ENCODE measurements at places on chromosomes 2 and 18.

- no peak for DNase-seq
Observed at GRCh38 chr2:46841621-46842020, 74.0 kb downstream of the MCFD2 start.

DNA sequence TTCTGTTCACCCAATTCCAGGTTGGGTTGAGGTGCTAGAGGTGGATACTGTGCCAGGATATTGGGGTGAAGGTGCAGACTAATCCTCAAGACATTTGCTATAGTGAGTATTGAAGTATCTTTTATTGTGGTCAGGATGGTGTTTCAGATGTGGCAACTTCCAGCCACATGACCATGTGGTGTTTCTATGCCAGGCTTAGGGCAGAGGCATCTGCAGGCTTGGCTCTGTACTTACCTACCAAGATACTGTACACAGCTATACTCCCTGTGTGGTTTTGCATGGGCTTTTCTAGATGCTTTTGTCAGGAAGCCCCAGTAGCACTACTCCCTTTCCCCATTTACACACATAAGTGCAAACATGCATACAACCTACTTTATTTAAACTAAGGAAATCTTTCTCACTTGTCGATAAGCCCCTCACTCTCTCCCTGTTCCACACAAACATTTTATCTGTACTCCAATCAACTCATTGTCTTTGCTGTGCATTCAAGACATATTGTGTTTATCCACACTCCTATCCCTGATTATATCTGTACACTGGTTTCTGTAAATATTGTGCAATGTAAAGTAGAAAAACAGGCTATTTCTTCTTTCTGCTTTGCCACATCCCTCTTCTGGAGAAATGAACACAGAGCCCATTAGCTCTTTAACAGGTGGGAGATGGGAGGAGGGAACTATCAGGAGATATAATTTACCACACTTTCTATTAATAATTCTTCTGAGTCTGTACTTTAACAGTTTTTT is 12.3 kb downstream of the ARL6IP6 start:
- DNase-seq: no peak

- DNase-seq: peak; percentile 3
Observed at GRCh38 chr18:29874519-29875098, 1167.9 kb downstream of the DSC3 start.

GRCh38 chr18:62524440-62525200 is 1.8 kb downstream of the ZCCHC2 start:
- no peak for DNase-seq

GRCh38 chr2:172299741-172300140 is 127.6 kb upstream of the ITGA6 start:
- DNase-seq: peak; percentile 18

- no peak for DNase-seq
Observed at GRCh38 chr2:130314377-130314776, 28.3 kb upstream of the IMP4 start.

DNA sequence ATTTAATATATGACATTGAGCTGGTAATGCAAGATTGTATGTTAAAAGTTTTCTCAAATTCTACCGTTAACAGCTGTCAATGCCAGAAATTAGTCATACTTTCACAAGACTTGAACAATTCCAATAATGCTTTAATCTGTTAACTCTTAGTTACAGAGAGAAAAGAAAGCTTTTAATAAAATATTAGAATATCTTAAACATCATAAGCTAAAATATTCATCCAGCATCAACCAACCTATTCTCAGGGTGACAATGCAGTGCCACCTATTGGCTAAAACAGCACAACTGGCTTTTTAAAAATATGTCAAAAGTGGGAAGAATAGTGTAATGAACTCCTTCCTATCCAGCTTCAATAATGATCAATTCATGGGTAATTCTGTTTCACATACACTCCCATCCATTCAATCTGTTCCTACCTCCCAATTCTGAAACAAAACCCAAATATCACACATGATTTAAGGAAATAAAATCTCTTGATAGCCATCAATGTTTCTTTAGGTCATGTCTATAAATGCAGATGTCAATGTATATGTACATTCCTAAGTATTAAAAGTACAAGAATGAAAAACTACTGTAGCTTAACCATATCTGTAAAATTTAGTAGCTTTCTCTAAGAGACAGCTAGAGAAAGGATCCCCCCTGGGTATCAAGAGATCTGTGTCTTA is 79.8 kb upstream of the CCDC141 start:
- DNase-seq: no peak

DNA sequence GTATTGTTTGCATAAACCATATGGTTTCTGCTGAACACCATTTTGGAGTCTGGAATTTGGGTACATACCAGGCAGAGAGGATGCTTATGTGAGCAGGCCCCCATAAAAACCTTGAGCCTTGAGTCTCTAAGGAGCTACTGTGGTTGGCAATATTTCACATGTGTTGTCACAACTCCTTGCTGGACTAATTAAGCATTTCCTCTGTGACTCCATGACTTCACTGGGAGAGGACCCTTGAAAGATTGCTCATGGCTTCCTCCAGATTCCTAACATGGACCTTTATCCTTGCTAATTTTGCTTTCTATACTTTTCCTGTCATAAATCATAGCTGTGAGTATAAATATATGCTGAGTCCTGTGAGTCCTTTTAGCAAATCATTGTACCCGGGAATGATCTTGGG is 7.6 kb upstream of the COQ10B start:
- no peak for DNase-seq

- DNase-seq: no peak
Observed at GRCh38 chr2:85905891-85906290, 17.1 kb upstream of the ST3GAL5 start.

DNA sequence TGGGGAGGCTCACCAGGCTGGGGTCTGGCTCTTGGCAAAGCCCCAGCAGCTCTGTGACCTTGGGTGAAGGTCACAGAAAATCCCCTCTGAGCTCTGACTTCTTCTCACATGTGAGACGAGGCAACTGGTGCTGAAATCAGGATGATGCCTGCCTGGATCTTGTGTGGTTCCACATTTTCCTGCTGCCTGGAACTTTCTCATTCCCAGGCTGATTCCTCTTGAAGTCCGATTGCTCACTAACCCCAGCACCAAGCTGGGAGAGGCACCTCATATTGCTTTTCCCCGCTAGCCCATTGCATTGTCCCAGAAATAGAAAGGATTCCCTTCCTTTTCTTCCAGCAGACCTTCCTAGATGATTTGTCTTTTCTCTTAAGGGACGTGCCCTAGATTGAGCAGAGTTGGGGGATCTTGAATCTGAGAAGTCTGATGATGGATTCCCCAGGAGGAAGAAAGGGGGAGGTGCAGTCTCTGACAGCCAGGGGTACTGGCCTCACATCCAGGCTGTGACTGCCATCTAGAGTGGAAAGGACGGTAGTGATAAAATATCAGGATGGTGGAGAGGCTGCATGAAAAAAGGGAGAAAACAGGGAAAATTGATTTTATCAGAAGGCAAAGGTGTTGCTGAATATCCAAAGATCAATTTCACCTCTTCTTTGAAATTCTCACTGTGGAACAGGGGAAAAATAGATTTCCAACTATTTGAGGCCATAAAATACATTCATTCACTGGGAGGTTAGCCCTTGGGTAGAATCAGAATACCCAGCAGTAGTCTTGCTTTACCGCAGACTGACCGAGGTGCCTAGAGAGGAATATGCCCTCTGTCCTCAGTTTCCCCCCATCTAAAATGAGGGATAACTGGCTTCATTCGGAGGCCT is 96.3 kb downstream of the FAM210A start:
- DNase-seq: peak; percentile 58

- no peak for DNase-seq
Observed at GRCh38 chr18:44464398-44465180, 216.1 kb upstream of the SETBP1 start.

Data from NCI-H1436 (cell line).